Stimulated activated CD4-positive, alpha-beta T cell treated with anti-CD3 and anti-CD28 coated beads, TNF-alpha, amount 100 ng/mL, for 4 hours (primary cell): ENCODE measurements at places on chromosomes 13 and 19.

- no peak for DNase-seq
Observed at GRCh38 chr13:73303851-73304250, 245.0 kb downstream of the KLF5 start.

GRCh38 chr13:108549934-108550333 lies 79.5 kb upstream of the MYO16 start:
- no peak for DNase-seq

GRCh38 chr19:35211545-35212230 lies 16.9 kb downstream of the FAM187B start:
- no peak for DNase-seq

GRCh38 chr13:40210865-40211585 lies 455.4 kb downstream of the FOXO1 start:
- DNase-seq, result no peak
